ENCODE measurements at places on chromosomes 5 and 9. TPM values are rescaled to one million over a fixed set of nuclear protein-coding genes. Genes with fewer than 3 reads are reported as not detected.

Gene PTPN3
- polyA plus RNA-seq: 51.9 TPM

- DNase-seq: no peak
Observed at GRCh38 chr5:5199495-5199894, 59.4 kb downstream of the ADAMTS16 start.

Gene DOCK8
- 10.8 TPM for polyA plus RNA-seq

DNA sequence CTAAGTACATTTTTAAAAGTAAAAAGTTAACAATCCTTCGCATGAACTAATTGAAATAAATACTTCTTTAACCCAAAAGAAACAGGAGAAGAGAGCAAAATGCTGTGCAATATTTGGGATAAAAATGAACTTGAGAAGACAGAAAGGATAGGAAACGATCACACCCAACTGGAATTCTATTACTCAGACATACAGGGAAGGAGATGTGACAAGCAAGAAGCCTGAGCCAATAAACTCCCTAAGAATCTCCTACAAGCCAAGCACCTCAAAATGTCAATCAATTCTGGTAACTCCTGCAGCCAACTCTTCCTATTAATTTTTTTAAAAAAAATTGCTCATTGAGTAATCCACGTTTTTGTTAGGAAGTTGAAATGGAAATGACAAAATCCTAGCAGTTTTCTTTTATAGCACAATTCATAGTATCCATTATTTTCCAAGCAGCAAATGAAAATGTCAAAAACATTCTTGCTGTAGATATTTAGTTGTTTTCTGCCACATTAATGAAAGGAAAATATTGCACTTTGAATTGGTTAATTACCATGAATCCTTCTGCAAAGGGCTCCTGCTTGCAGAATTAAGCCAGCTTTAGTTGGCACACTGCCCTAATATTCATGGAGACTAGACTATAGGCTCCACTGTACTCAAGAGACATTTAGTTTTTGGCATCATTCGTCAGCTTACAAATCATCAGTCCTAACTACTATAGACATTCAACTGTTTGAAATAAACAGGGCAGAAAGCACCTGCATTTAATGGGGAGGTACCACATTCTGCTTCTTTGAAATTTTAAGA, 89.0 kb downstream of the RFX3 start:
- DNase-seq: no peak

Gene NR5A1
- polyA plus RNA-seq: 0.11 TPM

- DNase-seq: no peak
Observed at GRCh38 chr9:68983008-68983411, 30.9 kb downstream of the PRKACG start.

- no peak for DNase-seq
Observed at GRCh38 chr5:9830184-9830583, 200.0 kb upstream of the TAS2R1 start.

All from right renal cortex interstitium (tissue), 3 donors.